ENCODE measurements at places on chromosomes 3 and 15.
A peak's percentile ranks its signal among the peaks of the same experiment; 100 is the strongest.

DNA sequence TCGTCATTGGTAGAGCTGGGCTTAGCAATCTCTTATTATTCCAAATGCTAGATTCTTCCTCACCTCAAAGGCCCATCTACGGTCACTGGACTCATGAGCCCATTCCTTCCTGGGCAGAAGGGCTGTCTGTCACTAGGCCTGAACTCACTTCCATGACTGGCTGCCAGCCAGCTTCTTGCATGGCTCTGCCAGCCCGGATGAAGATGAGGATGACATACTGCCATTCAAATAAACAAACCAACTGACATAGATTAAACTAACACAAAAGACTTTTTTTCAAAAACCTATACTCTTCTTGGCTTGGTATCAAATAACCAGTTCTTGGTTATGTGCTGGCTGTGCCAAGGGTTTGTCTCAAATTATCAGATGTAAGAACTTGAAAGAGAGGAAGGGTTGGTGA lies 23.8 kb downstream of the ISL2 start:
- H3K4me1 ChIP-seq = no peaks in the 10 kb centered on the region
- H3K36me3 ChIP-seq = no peaks in the 10 kb centered on the region
- no peak overlapping the region for H3K27ac ChIP-seq
- H3K4me3 ChIP-seq = no peak overlapping the region
- no peak for DNase-seq
- H3K27me3 ChIP-seq = no peaks in the 10 kb centered on the region

GRCh38 chr3:143795874-143796273 lies 52.4 kb downstream of the SLC9A9 start:
- no peak for DNase-seq
- no peak overlapping the region for H3K27ac ChIP-seq
- peaks cover 7% of the 10 kb centered on the region for H3K27me3 ChIP-seq
- H3K4me1 ChIP-seq = no peaks in the 10 kb centered on the region
- peaks cover 6% of the 10 kb centered on the region for H3K36me3 ChIP-seq

DNA sequence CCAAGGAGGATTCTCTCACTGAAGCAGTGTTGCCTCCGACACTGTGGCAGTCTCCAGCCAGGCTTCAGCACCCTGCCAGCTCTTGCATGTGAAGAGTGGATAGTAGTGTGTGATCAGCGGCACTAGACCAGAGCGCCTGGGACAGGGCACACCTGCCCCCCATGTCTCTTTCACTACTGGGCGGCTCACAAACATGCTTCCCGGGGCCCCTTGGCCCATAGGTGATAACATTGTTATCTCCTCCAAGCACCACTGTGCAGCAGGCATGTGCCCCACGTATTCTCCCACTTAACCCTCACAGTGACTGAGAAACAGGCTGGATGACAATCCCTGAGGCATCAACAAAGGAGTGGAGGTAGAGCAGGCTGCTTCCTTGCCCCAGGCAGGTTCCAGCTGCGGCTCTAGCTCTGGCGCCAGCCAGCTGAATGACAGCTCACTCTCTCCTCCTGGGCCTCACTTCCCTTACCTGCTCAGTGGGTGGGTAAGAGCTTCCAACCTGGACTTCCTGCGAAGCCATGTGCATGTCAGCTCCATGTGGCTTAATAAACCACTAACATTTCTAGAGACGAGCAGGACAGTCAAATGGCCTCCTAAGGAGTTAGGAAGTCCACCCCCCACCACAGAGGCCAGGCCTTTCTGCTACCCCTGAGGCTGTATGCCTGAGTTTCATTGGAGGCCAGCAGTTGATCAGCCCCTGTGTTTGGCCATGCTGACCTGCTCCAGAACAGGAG lies 37.8 kb downstream of the KLF13 start:
- H3K4me1 ChIP-seq = peaks cover 96% of the 10 kb centered on the region
- peaks cover 23% of the 10 kb centered on the region for H3K36me3 ChIP-seq
- no peaks in the 10 kb centered on the region for H3K27me3 ChIP-seq
- H3K27ac ChIP-seq = peak overlapping the region; percentile 99
- peak overlapping the region; percentile 75 for H3K4me3 ChIP-seq

- no peaks in the 10 kb centered on the region for H3K36me3 ChIP-seq
- no peaks in the 10 kb centered on the region for H3K4me1 ChIP-seq
- H3K4me3 ChIP-seq = no peak overlapping the region
- no peak for DNase-seq
- H3K27me3 ChIP-seq = peaks cover 14% of the 10 kb centered on the region
- H3K27ac ChIP-seq = no peak overlapping the region
These were observed 30.8 kb downstream of the RTP4 start for GRCh38 chr3:187398955-187399354.

DNA sequence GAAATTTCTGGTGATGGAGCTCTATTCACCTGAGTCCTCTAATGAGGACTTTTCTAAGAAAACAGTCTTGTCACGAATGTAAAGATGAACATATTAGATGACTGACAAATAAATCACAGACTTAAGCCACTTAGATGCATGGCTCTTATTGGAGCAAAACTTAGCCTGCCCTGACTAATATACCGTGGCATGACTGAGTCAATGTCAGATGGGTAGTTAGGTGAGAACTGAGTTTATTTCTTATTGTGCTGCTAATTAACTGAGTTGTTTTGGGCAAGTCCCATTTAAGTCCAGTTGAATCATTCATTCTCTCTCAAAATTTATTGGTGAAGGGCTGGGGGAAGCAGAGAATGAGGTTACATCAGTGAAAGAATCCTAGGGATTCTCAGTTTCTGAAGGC lies 459.8 kb downstream of the MCTP2 start:
- no peak overlapping the region for H3K27ac ChIP-seq
- no peaks in the 10 kb centered on the region for H3K36me3 ChIP-seq
- no peak for DNase-seq
- no peak overlapping the region for H3K4me3 ChIP-seq
- H3K27me3 ChIP-seq = peaks cover 9% of the 10 kb centered on the region

DNA sequence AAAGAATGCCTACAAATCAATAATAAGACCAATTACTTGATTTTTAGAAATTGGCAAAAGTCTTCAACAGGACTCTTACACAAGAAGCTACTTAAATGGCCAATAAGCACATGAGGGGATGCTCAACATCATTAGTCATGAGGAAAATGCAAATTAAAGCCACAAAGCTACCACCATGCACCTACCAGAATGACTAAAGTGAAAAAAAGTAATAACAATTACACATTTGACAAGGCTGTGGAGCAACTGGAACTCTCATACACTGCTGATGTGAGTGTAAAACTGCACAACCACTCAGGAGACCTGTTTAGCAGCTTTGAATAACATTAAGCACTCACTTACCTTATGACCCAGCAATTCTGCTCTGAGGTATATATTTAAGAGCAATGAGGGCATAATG lies 68.4 kb downstream of the PPCDC start:
- peaks cover 8% of the 10 kb centered on the region for H3K27me3 ChIP-seq
- H3K4me3 ChIP-seq = no peak overlapping the region
- H3K4me1 ChIP-seq = peaks cover 28% of the 10 kb centered on the region
- no peak for DNase-seq
- peaks cover 19% of the 10 kb centered on the region for H3K36me3 ChIP-seq
- peak overlapping the region; percentile 42 for H3K27ac ChIP-seq

- no peaks in the 10 kb centered on the region for H3K36me3 ChIP-seq
- H3K27ac ChIP-seq = no peak within 1 kb of the TSS
- no peak for DNase-seq
- peaks cover 76% of the 10 kb centered on the region for H3K27me3 ChIP-seq
- H3K4me3 ChIP-seq = peak within 1 kb of the TSS; percentile 64
These were observed at the start of gene GATM for GRCh38 chr15:45378149-45378912. GATM (minus strand) TSS chr15:45378544; CDS start chr15:45378453, 91 bp downstream.

- DNase-seq = no peak
- peaks cover 10% of the 10 kb centered on the region for H3K4me1 ChIP-seq
- no peak overlapping the region for H3K4me3 ChIP-seq
- H3K27me3 ChIP-seq = peaks cover 13% of the 10 kb centered on the region
- H3K27ac ChIP-seq = no peak overlapping the region
These were observed 431.7 kb upstream of the NR2F2 start for GRCh38 chr15:95898761-95899160.

GRCh38 chr3:111531446-111531845 lies 10.6 kb upstream of the CD96 start:
- peaks cover 2% of the 10 kb centered on the region for H3K27me3 ChIP-seq
- H3K27ac ChIP-seq = no peak overlapping the region
- H3K4me1 ChIP-seq = peaks cover 12% of the 10 kb centered on the region
- DNase-seq = no peak
- H3K4me3 ChIP-seq = no peak overlapping the region

GRCh38 chr15:76343313-76343996 lies 6.9 kb downstream of the ISL2 start:
- H3K27ac ChIP-seq = no peak overlapping the region
- H3K4me1 ChIP-seq = peaks cover 39% of the 10 kb centered on the region
- peaks cover 77% of the 10 kb centered on the region for H3K27me3 ChIP-seq
- DNase-seq = no peak
- H3K4me3 ChIP-seq = no peak overlapping the region

- H3K4me3 ChIP-seq = no peak overlapping the region
- H3K27ac ChIP-seq = no peak overlapping the region
- H3K4me1 ChIP-seq = no peaks in the 10 kb centered on the region
- peaks cover 2% of the 10 kb centered on the region for H3K27me3 ChIP-seq
- no peaks in the 10 kb centered on the region for H3K36me3 ChIP-seq
These were observed 284.8 kb downstream of the GBE1 start for GRCh38 chr3:81476692-81477091.

GRCh38 chr3:171772427-171773056 lies 37.7 kb downstream of the PLD1 start:
- no peaks in the 10 kb centered on the region for H3K4me1 ChIP-seq
- peaks cover 21% of the 10 kb centered on the region for H3K27me3 ChIP-seq
- no peak for DNase-seq

GRCh38 chr3:126528419-126528799 lies 4.5 kb downstream of the CHST13 start:
- H3K36me3 ChIP-seq = no peaks in the 10 kb centered on the region
- no peak overlapping the region for H3K4me3 ChIP-seq
- no peaks in the 10 kb centered on the region for H3K4me1 ChIP-seq
- peak overlapping the region; percentile 12 for H3K27ac ChIP-seq

DNA sequence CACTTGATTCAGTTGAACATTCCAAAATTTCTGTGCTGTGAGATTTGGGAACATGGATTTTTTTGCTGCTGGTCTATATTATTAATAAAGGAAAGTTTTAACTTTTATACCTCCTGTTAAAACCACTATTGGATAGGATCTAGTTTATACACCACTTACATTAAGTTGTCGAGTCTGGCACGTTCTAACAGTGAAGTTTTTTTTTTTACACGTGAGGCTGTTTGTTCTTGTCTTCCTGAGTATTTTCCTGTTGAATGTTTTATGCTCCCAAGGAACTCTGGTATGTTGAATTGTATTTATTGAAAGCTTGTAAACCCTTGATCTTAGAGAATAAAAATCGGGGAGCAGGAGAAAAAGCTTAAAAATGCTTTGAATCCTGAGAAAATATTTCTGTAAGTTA lies 338.8 kb downstream of the RBMS3 start:
- H3K4me3 ChIP-seq = no peak overlapping the region
- no peaks in the 10 kb centered on the region for H3K36me3 ChIP-seq
- H3K27ac ChIP-seq = no peak overlapping the region
- DNase-seq = no peak
- H3K4me1 ChIP-seq = no peaks in the 10 kb centered on the region
